ENCODE measurements at places on chromosomes 4 and X.

DNA sequence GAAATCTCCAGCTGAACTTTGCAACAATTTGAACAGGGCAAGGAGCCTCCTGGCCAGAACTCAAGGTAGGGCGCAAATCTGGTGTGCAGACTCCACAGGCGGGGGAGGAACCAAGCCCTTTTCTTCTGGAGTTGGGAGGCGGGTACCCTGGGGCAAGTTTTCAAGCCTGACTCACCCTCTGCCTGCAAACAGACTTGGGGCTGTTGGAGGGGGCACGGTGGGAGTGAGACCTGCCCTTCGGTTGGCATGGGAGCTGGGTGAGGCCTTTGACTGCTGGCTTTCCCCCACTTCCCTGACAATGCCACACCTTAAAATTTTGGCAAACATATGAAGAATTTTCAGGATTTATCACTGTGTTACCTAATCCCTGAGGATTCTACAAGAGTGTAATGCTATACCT lies 709.8 kb upstream of the DIAPH2 start:
- no peak for DNase-seq

- no peak for DNase-seq
Measured at GRCh38 chrX:110135618-110136017, 132.7 kb downstream of the TMEM164 start.

DNA sequence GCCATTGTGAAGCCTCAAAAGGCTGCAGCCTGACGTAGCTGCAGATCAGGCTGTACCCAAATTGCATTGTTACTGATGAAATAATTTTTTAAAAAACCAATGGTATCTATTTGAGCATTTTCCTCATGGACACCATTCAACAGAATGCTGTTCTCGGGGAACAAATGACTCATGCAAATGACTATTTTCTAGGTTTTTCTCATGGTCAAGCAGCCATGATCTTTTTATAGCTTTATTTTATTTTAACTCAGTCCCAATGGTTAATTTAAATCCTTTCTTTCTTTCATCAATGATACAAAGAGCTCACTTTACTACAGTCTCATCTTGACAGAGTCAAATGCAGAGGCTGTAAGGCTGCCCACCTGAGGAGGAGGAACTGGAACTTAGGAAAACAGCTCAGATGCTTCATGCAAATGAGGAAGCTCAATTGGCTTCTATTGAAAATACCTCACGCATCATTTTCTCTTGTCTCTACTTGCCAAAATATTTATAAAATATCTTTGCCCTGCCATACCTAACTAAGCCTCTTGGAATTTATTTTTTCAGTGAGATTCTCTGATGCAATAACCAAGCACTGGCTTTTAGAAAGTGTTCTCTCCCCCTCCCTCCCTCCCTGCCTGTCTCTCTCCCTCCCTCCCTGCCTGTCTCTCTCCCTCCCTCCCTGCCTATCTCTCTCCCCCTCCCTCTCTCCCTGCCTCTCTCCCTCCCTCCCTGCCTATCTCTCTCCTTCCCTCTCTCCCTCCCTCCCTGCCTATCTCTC lies 81.0 kb downstream of the SORBS2 start:
- no peak for DNase-seq

DNA sequence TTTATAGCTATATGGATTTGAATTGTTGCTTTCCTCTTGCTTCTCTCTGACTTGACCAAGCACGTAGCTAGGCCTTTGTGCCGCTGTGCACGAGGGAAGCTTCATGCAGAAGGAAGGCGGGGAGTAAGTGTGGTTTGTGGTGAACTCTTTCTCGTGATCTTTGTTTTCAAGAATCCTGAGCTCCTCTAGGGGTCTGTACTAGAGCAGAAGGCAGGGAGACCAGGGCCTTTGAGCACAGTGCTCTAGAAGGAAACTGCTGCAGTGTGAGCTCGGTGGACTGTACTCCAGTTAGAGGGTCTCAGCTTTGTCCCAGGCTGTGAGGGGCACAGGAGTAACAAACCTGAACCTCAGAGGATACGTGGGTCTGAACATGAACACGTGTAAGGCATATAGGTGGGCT lies 49.0 kb downstream of the AGA start:
- DNase-seq: no peak

DNA sequence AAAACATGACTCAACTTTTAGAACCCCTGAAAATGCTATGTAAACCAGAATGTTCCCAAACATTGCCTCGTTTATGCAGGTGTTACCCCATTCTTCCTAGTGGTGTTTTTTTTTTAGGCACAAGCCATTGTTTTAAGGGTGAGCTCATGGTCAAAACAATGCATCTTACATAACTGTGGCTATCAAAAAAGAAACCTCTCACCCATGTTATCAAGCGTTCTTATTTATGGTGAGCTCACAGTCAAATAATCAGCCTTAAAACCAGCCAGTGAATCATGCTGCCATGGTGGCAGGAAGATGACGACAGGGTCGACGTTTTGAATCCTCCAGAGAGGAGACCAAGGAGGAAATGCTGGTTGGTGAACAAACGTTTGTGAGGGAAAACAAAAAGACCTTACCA lies 195.2 kb downstream of the KDR start:
- DNase-seq: no peak

- no peak for DNase-seq
Measured at GRCh38 chr4:55727746-55728145, 91.6 kb upstream of the NMU start.

- DNase-seq: no peak
Measured at GRCh38 chr4:25770847-25771246, 91.9 kb downstream of the SEL1L3 start.

Measured in stimulated activated effector memory CD8-positive, alpha-beta T cell treated with anti-CD3 and anti-CD28 coated beads, Interleukin-12 subunit alpha, Interleukin-12 subunit beta, amount 100 ng/mL, for 72 hours (primary cell).